ENCODE measurements at places on chromosomes 11 and 22.

DNA sequence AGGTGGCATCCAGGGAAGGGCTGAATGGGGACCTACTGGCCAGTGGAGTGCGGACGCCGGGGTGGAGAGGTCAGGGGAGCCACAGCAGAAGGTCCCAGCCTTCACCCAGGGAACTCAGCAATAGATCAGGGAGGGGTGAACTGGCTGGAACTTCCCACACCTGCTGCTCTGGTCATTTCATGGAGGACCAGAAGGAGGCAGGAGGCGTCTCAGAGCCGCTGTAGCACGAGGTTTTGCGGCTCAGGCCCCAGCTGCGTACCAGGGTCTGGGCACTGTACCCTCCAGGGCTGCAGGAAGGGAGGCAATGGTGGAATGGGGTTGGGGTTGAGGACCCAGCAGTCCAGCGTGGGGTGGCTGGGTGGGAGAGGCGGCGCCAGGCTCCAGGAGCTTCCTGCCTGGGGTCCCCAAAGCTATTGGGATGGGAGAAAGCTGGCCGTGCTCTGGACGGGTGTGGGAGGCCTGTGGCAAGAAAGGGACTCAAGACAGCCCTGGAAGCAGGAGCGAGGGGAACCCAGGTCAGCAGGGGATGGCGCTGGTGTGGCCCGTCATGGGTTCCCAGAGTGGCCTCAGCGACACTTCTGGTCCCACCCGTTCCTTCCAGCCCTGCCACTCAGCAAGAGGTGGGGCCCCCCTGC lies 20.2 kb upstream of the BRSK2 start:
- DNase-seq = no peak

DNA sequence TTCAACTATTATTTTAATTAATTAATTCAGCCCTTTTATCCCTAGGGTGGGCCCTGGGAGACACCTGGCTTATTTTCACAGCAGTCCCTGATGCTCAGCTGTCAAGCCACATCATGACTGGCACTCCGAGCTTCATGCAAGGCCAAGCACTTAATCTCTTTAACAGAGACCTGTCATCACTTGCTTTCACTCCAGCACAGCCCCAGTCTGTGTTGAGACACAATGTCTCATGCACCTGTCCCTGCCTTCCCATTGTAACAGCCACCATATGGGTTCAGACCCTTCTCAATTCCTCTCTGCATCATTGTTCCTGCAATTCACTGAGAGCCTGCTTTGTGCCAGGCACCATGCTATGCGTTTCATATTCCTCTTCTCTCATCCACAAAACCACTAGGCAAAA lies 222.2 kb upstream of the TENM4 start:
- DNase-seq = no peak

- DNase-seq = no peak
Observed at GRCh38 chr22:28111501-28112189, 192.6 kb upstream of the PITPNB start.

- DNase-seq = no peak
Observed at GRCh38 chr22:38107692-38108515, 2.6 kb downstream of the BAIAP2L2 start.

- DNase-seq = no peak
Observed at GRCh38 chr11:61488651-61489291, 19.8 kb upstream of the LRRC10B start.

DNA sequence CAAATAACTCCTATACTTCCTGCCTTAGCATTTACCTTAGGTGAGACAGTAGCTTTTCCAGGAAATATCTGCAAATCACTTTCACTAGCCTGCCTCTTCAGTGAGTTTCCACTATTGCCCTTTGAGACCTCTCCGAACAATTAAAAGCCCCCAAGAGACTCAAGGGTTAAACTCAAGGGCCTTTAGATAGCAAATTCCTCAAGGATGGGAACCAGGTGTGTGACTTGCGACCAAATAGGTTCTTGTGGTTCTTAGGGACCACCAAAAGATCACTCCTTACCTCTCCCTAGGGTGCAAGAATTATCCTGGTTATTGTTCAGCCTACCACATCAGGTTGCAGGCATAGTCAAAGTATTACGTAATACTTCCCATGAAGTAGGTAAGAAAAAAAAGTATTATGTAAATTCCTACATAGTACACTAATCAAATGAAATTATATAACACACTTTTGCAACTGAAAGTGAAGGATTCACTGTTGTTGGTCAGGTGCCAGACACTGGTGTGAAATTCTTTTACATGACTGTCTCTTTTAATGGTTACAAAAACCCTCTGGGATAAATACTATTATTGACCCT lies 1.4 kb upstream of the RDX start:
- no peak for DNase-seq

GRCh38 chr22:31122196-31122531 lies 602 bp upstream of the INPP5J start:
- DNase-seq = no peak

- no peak for DNase-seq
Observed at GRCh38 chr11:1221848-1222311, 986 bp upstream of the MUC5B start.

DNA sequence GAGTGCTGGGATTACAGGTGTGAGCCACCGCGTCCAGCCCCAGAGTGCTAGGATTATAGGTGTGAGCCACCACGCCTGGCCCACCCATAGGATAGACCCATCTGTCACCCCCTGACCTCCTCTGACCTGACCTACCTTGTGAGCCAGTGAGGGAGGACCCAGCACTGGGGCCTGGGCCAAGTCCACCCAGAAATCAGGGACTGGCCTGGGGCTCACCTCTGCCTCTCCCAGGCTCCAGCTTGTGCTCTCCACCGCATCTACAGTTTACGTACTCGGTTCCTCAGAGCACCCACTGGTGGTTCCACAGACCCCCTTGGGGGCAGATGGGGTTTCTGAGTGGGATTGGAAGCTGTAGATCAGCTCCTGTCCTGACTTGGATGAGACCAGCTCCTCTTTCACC lies 6.4 kb downstream of the SLC29A2 start:
- no peak for DNase-seq

DNA sequence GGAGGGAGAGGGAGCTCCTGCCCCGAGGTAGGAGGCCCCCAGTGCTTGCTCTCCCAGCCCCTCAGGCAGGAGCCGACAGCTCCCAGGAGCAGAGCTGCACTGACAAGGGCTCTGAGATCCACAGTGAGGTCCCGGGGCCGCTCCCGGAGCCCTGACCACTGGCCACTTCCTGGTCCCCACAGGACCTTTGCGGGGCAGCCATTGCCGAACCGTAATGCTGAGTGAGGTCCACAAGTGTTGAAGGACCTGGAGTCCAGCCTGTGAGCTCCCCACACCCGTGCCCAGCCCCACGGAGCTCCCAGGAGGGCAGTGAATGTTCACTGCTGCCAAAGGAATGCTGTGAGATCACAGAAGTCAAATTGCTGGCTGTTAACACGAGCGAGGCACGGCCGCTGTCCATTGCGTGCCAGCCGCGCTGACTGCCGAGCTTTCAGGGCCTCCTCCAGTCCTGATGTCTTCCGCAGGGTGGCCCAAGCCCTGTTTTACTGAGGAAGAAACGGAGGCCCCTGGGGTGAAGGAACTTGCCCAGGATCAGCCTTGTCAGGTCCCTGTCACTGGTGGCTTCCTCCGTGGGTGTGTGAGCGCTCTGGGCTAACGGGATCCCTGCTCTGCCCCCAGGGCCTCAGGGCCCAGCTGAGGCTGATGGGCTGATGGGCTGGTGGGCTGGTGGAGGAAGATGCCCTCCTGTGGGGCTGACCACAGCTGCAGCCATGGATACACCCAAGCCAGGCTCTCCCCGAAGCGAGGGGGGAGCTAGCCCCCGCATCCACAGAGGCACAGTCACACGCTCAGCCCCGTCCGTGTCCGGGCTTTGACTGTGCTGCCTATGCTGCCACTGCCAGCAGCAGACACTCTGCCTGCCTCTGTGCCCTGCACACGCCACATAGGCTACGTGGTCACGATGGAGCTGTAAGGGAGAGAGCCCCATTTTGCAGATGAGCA lies 70.8 kb downstream of the WNT7B start:
- no peak for DNase-seq

DNA sequence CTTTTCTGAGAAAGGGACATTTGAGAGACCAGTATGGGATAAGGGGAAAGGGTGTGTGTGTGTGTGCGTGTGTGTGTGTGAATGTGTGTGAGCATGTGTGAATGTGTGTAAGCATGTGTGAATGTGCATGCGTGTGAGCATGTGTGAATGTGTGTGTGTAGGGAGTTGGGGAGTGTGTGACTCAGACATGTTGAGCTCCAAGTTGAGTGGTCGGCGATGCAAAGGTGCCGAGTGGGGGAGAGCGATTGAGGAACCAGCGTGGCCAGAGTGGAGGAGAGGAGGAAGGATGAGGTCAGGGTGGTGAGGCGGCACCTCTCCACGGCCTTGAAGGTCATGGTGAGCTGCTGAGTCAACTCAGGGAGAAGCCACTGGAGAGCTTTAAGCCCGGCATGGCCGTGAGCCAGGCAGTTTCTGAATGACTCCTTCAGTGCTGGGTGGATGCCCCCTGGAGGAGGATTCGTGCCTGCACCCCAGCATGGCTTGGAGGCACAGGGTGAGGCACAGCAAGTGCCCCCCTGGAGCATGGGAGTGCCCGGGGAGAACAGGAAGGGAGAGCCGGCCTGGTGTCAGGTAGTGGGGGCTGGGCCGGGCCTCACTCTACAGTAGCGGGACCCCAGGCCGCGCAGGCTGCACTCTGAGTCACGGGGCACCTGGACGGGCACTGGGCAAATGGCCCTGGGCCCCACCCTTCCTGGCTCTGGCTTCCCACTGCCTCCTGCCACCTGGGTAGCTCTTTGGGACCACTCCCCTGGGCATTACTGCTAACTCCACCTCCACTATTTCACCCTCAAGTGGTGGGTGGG lies 8.2 kb upstream of the CCDC88B start:
- peak; percentile 75 for DNase-seq

- DNase-seq = no peak
Observed at GRCh38 chr11:1158681-1159487, 1.1 kb downstream of the MUC5AC start.

- DNase-seq = peak; percentile 73
Observed at GRCh38 chr11:47464483-47464882, 15.5 kb upstream of the RAPSN start.

DNA sequence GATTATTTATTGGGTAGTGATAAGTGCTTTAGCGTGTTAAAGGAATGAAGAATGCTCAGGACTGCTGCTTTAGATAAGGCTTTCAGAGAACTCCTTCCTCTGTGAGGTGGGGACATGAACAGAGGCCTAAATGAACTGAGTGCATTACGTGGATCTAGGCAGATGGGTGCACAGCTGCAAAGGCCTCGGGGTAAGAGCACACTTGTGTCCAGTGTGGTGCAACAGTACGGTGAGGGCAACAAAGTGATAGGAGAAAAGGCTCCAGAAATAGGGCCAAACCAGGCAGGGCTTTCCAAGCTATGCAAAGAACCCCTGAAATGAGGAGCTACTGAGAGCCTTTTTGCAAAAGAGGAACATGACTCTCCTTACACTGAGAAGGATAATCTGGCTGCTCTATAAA lies 45.3 kb upstream of the ARHGAP32 start:
- no peak for DNase-seq

GRCh38 chr11:66225066-66225465 lies 43.4 kb upstream of the RAB1B start:
- DNase-seq = no peak

- DNase-seq = peak; percentile 31
Observed at GRCh38 chr11:57978686-57979531, 44.8 kb upstream of the OR9Q1 start.

- no peak for DNase-seq
Observed at GRCh38 chr11:1570896-1571759, 943 bp downstream of the DUSP8 start.

- no peak for DNase-seq
Observed at GRCh38 chr11:121889931-121890330, 226.1 kb downstream of the BLID start.

DNA sequence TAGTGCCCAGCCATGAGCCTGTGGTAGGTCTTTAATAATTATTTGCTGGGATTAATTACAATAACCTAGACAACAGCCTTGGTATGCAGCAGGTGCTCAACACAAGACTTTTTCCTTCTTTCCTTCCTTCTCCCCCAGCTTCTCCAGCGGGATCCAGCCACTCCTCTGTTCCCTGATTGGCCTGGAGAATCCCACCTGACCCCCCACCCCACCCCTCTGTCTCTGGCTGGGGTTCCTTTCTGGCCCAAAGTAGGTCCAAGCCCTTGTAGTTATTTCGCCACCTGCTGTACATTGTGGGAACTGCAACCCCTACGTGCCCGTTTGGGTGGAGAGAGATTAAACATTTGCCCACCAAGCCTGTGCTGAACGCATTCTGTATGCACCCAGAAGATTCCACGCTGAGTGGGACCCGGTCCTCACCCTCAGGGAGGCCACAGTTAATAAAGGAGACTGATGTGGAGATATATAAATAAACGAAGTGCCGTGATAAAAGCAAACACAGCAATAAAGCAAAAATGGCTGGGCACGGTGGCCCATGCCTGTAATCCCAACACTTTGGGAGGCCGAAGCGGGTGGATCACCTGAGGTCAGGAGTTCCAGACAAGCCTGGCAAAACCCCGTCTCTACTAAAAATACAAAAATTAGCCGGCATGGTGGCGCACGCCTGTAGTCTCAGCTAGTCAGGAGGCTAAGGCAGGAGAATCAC lies 32.1 kb upstream of the DGKZ start:
- peak; percentile 90 for DNase-seq

- DNase-seq = no peak
Observed at GRCh38 chr11:35085531-35086165, 53.3 kb upstream of the CD44 start.

DNA sequence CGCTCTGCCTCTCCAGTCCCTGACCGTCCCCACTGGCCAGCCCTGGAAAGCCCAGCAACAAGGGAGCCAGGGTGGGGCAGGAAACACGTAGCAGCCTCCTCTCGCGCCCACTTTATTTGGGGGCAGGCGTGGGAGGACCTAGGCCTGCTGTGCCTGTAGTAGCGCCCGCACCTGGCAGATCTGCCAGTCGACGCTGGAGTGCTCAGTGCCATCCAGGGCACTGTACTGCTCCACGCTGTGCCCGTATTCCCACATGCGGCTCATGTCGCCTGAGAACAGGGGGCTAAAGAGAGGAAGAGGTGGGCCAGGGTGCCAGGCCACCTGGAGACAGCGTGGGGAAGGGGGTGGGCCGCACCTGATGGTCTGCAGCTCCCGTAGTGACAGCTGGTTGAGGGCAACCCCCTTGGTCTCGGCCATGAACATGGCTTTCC lies 17.0 kb upstream of the DRICH1 start:
- DNase-seq = no peak

- DNase-seq = no peak
Observed at GRCh38 chr11:73477518-73477917, 101.3 kb downstream of the RELT start.

- no peak for DNase-seq
Observed at GRCh38 chr11:64139049-64139448, 26.9 kb downstream of the MACROD1 start.

- peak; percentile 37 for DNase-seq
Observed at GRCh38 chr11:78432058-78432515, 14.5 kb upstream of the GAB2 start.

GRCh38 chr11:74019860-74020259 lies 11.0 kb upstream of the UCP3 start:
- no peak for DNase-seq

DNA sequence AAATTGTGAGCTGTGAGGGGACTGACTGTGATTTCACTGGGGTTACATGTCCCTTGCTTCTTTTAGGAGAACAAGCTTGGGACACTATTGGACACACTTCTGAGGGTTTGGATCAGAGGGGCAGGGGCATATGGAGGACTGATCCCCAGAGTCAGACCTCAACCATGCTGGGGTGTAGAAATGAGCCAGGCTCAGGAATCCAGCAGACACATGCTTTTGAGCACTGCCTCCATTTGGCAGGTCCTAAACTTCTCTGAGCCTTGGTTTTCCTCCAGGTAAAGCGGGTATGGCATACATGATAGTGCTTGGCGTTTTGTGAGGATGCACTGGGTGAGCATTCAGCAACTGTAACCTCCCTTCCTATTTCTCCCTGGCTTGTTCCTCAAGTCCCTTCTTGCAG lies 74.7 kb downstream of the ADAMTS15 start:
- no peak for DNase-seq

Measured in SK-MEL-5 (cell line).